ENCODE measurements at places on chromosomes 12 and 14.

- H3K4me1 ChIP-seq: peaks cover 37% of the 10 kb centered on the region
- peaks cover 2% of the 10 kb centered on the region for H3K36me3 ChIP-seq
- H3K27me3 ChIP-seq: no peaks in the 10 kb centered on the region
- DNase-seq: no peak
- H3K27ac ChIP-seq: peak overlapping the region; percentile 89
- no peak overlapping the region for H3K4me3 ChIP-seq
Measured at GRCh38 chr12:52009081-52009751, 2.5 kb downstream of the TAMALIN start.

DNA sequence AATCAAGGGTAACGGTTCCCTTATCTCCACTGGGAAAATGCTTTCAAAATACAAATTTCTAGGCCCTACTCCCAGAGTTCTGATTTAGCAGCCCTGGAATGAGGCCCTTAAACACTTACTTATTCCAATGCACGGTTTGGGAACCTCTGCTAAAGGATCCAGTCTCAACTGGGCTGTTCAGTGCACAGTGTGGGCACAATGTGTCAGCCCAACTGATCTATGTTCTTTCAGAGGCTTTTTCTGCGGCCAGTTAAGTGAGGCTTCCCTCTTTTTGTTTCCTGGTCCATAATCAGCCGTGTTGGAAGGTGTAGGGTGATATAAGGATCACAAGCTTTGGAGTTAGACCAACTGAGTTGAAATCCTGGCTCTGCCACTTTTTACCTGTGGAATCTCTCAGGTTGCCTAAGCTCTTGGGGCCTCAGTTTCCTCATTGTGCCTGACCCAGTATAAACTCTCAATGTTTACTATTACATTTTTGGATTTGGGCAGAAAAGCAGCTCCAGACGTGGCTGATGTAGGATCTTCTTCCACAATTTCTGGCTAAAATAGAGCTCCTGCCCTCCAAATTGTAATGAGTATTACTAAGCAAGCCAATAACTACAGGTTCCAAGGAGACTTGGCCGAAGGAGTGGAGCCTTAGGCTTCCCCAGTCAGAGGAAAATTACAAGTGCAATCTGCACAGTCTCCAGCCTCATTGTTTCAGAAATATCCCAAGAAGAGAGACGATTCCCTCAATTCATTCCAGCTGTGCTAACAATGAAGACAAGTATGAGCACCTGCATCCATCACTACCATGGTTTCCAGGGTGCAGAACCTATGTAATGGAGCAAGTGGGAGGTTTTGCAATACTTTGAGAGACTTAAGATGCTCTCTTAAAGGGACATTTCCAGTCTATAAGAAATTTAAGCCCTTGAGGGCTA, 2.3 kb upstream of the ANGEL1 start:
- peaks cover 19% of the 10 kb centered on the region for H3K4me1 ChIP-seq
- no peak overlapping the region for H3K27ac ChIP-seq
- no peak overlapping the region for H3K4me3 ChIP-seq
- peaks cover 8% of the 10 kb centered on the region for H3K27me3 ChIP-seq
- no peak for DNase-seq

DNA sequence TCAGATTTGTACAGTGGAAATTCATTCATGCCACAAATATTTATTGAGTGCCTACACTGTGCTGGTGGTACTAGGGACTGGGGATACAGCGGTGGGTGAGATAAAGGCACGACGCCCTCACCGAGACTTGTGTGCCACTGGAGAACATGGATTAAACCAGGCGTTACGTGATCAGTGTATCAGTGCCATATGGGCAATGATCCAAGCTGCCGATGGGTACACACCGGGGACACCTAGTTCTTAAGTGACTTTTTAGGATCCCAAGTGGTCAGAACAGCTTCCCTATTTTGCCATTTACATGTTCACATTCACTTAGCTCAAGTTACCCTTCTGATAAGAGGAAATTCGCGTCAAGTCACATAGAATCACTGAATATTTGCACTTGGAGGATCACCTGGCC, 236.7 kb downstream of the CACNA1C start:
- peak overlapping the region; percentile 96 for H3K27ac ChIP-seq
- DNase-seq: no peak
- H3K27me3 ChIP-seq: no peaks in the 10 kb centered on the region
- no peaks in the 10 kb centered on the region for H3K36me3 ChIP-seq

DNA sequence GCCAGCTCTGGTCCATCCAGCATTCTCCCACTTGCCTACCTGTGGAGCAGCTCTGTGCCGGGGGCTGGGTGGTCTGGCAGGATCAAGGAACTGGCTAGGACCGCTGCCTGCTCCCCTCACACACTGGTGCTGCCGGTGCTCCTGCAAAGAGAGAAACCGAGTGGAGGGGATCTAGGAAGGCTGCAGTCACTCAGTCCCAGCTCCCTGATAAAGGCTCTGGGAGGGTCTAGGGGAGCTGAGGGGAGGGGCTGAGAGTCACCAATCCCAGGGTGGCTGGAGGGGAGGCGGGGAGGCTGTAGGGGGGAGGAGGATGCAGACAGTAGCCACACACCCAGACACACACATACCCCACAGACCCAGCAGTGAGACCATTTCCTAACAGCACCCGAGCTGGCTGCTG, at the start of gene TAC3:
TSS of gene TAC3 (minus strand) at position 182 of the 400 bp plus-strand sequence. CDS start 732 bp downstream, outside the sequence.
- no peaks in the 10 kb centered on the region for H3K36me3 ChIP-seq
- no peak for DNase-seq
- H3K4me1 ChIP-seq: no peaks in the 10 kb centered on the region
- no peak within 1 kb of the TSS for H3K27ac ChIP-seq

DNA sequence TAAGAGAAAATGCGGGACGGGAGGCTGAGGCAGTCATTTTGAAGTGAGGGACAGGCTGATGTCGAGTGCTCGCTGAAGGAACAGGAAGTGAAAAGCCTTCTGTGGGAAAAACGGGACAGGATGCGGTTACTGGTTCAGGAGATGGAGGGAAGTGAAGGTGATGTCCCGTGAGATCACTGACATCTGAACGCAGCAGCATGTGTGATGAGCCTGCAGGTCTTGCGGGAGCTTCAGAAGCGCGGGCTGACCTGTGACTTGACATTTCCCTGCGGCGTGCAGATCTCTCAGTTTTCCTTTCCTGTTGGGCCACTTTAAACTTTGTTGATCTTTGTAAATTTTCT, 77.8 kb downstream of the DDX51 start:
- H3K27me3 ChIP-seq: no peaks in the 10 kb centered on the region
- no peak overlapping the region for H3K27ac ChIP-seq
- H3K4me1 ChIP-seq: no peaks in the 10 kb centered on the region
- no peak overlapping the region for H3K4me3 ChIP-seq
- DNase-seq: no peak
